GM18507 (cell line): ENCODE measurements at places on chromosomes 4 and X.

- no peak for DNase-seq
Measured at GRCh38 chrX:56728752-56729151, 291 bp upstream of the NBDY start.

DNA sequence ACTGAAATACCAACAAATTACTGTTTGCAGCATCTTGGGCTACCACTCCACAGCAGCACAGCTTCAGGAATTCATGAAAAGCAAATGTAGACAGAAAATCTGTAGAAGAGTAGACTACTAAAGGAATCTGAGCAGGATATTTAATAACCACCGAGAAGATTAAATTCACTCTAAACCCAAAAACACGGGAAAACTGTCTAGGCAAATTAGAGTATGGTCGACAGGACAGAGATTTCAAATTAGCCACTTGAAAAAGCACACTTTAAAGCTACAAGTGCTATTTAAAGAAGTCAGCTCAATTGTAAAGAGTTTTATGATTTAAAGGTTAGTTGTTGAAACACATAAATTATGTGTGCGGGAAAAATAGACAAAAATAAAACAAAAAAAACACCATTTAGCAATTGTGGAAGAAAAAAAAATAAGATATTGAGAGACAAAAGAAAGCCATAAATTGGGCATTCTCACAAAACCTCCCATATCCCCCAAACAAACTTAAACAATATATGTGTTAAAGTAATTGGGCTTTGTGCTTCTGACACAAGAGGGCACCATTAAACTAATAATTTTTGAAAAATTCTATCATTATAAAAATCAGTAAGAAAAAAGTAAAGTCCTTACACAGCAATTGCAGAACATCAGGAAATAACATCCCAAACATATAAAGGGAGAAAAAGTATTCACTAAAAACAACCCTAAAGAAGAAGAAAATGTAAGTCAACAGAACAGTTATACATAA lies 880.8 kb downstream of the TECRL start:
- DNase-seq: no peak

GRCh38 chr4:119980456-119980855 lies 86.2 kb downstream of the MAD2L1 start:
- no peak for DNase-seq

- no peak for DNase-seq
Measured at GRCh38 chr4:38166082-38166481, 205.9 kb downstream of the PTTG2 start.

DNA sequence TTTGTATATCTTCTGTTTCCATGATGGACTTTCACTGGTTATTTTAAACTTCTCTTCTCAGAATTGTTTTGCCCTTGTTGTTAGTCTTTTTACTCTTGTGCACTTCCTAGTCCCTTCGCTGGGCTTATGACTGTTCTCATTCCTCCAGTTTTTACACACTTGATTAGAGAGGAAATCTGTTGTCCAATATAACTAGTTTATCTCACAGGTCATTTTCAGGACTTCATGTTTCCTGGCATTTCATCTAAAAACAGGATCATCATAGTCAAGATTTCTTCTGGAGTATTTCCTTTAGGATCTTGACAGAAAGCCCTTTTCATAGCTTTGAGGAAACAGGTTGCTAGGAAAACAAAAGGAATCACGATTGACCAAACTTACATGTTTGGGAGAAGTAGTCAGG lies 3.0 kb downstream of the FNIP2 start:
- DNase-seq: no peak

DNA sequence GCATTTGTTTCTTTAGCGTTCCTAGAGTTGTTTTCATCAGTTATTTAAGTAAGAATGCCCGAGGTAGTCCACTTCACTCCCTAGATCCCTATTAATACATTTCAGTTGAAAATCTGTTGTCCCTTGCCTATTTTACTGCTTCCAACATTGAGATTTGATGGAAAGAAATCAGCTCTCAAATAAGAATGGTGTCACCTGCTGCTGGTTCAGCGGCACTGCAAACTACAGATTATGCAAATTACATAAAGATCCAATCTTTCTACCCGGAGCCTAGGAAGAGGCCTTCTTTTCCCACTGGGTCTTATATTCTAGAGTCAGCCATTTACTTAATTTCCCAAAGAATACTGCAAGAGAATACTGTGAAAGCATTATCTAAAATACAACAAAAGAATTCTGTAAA lies 597.6 kb upstream of the MAGEB2 start:
- no peak for DNase-seq

GRCh38 chr4:79900182-79900581 lies 172.8 kb downstream of the ANTXR2 start:
- DNase-seq: no peak
